ENCODE measurements at places on chromosomes 16 and 17.

GRCh38 chr17:3924512-3925350 is 8.5 kb upstream of the P2RX1 start:
- no peak for DNase-seq

- DNase-seq: no peak
These were observed 650.7 kb downstream of the CDH8 start for GRCh38 chr16:61385392-61386071.

- no peak for DNase-seq
These were observed 18.7 kb upstream of the SLC38A8 start for GRCh38 chr16:84061236-84061819.

- DNase-seq: no peak
These were observed 3.8 kb downstream of the CIITA start for GRCh38 chr16:10880594-10881452.

DNA sequence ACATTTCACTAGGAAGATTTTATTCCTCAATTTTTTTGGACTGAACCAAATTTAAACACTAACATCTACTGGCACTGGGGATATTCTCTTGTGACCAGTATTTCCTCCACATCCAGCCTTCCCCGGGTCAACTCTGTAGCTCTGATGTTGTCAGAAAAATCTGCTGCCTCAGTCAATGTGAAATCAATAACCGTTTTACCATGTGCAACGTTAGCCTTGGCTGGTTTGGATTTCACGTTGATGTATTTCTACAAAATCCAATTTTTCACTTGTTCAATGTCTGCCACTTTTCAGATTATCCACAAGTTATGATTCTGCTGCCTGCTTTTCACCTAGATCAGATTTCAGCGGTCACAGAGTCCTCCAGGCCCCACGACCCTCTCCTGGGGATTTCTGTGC is 7.1 kb downstream of the SGCA start:
- DNase-seq: no peak

GRCh38 chr16:73413830-73414190 is 365.9 kb upstream of the ZFHX3 start:
- no peak for DNase-seq

GRCh38 chr17:78117027-78117981 is 11.3 kb downstream of the TMC6 start:
- DNase-seq: no peak

- peak; percentile 46 for DNase-seq
These were observed 9.2 kb downstream of the FSCN2 start for GRCh38 chr17:81537343-81537855.

DNA sequence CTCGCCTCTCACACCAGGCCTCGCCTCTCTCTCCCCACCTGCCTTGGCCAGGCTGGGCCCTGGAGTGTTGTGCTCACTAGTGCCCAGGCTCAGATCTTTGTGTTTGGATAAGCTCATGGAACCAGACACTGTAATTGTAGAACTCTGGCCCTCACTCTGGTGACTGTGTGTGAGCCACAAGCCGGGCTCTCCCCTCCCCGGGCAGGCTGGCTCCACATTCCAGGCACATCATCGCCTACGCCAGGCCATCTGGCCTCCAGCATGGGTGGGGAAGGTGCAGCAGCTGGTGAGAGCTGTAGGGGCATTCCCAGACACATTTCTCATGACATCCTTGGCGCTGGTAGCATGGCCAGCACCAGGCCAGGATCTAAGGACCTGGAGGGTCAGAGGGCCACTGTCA is 202.3 kb downstream of the RAB11FIP4 start:
- DNase-seq: peak; percentile 85

DNA sequence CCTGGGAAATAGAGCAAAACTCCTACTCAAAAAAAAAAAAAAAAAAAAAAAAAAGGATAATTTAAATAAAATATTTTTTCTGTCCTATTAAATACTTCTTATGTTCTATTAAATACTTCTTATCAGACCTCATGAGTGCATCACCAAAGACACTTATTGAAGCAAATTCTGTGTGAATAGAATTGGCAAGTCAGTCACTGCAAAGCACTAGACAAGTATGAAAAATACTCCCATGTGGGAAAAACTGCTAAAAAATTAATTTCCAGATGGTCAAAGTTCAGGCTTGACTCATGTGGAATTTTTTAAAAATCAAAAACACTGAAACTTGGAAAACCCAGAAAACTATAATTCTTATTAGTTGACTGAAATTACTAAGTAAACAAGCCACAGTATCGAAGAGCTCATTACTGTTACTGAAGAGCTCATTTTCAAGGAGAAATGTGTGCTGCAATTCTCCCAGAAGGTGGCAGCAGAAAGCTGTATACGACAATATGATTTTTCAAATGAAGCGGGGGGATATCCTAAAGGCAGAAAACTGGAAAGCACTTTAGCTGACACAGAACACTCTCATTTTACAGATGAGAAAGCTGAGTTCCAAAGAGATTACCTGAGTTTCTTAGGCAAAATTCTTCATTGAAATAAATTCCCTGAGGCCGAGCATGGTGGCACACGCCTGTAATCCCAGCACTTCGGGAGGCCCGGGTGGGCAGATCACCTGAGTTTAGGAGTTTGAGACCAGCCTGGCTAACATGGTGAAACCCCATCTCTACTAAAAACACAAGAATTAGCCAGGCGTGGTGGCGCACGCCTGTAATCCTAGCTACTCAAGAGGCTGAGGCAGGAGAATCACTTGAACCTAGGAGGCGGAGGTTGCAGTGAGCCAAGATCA is 15.9 kb upstream of the FBXO47 start:
- peak; percentile 78 for DNase-seq

DNA sequence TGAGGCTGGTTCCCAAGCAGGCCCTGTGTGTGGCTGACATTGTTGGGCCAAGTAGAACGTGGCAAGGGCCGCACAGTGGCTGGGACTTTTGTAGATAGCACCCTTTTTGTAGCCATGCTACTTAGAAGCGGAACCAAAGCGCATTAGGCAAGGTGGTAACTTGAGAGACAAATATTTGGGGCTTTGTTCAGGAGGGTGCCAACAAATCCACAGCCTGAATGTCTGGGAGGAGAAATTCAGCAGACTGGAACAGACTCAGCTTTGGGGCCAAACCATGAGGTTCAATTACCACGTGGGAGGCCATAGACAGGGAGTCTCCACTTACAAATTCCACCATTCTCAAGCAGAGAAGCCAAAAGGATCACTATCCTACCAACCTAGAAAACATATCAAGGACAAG is 183.7 kb downstream of the RGS9 start:
- DNase-seq: no peak

DNA sequence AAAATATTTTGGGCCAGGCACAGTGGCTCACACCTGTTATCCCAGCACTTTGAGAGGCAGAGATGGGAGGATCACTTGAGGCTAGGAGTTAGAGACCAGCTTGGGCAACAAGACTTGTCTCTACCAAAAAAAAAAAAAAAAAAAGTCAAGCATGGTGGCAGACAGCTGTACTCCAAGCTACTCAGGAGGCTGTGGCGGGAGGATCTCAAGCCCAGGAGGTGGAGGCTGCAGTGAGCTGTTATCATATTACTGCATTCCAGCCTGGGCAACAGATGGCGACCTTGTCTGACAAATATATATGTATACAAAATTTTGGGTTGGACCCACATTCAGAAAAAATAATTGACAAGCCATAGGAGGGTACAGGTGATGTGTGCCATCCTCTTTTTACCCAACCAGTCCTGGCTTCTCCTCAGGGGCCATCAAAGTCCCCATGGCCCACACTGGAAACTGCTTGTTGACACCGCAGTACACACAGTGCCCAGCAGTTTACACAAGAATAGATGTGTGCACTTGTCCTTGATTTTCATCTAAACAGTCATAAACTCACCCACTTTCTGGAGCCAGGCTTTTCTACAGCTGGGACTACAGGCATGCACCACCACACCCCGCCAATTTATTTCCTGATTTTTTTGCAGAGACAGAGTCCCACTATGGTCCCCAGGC is 1.7 kb downstream of the CES2 start:
- DNase-seq: no peak

GRCh38 chr16:69373019-69373418 is 12.8 kb downstream of the TERF2 start:
- no peak for DNase-seq

GRCh38 chr17:78341559-78342448 is 18.1 kb downstream of the SOCS3 start:
- DNase-seq: peak; percentile 88

- DNase-seq: no peak
These were observed 25.3 kb upstream of the SEC14L1 start for GRCh38 chr17:77115510-77115909.

- DNase-seq: peak; percentile 96
These were observed 126.7 kb upstream of the FOXF1 start for GRCh38 chr16:86383488-86384262.

DNA sequence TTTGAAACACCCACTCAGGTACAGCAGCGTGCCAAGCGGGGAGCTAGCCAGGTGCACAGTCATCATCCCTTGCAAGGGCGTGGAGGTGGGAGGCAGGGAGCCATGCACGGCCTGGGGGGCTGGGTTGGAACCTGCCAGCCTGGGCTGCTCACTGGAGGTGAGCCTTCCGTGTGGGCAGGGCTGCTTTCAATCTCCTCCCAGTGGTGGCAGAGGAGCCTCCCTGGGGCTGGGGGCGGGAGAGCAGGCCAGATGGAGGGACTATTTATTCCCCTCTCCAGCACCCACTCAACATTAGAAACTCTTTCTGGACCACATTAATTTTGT is 90.3 kb downstream of the KATNIP start:
- DNase-seq: no peak

GRCh38 chr16:31694461-31694860 is 166.8 kb downstream of the AHSP start:
- no peak for DNase-seq

DNA sequence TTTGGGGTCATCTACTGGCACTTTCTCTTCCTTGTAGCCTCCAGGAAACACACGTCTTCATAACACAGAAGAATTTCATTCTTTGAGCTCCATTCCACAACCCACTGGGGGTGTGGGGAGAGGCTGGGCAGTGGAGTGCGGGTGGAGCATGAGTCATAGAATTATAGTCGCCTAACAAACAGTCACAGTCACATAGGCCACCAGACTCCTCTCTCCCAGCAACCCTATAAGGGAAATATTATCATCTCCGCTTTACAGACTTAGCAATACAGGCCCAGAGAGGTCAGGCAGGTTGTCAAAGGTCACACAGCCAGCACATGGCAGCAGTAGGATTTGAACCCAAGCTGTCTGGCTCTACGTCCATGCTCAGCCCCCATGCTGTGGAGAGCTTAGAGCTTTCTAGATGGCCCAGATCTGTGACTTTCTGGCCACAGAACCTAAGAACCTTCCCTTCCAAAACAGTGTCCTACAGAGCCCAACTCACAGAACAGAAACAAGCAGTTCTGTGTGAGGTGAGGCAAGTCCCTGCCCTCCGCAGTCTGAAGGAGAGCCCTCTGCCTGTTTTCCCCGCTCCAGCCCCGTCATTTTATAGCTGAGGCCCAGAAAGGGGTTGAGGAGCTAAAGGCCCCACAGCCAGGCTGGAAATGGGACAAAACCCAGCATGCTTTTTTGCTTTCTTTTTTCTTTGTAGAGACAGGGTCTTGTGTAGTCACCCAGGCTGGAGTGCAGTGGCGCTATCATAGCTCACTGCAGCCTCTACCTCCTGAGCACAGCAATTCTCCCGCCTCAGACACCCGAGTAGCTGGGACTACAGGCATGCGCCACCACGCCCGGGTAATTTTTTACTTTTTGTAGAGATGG is 10.7 kb upstream of the LITAF start:
- DNase-seq: no peak

GRCh38 chr17:66839616-66840015 is 4.7 kb downstream of the CACNG5 start:
- DNase-seq: no peak

GRCh38 chr17:82414548-82415281 is 3.4 kb upstream of the HEXD start:
- peak; percentile 77 for DNase-seq

GRCh38 chr17:63358956-63359355 is 87.2 kb downstream of the CYB561 start:
- no peak for DNase-seq

- DNase-seq: peak; percentile 69
These were observed 10.6 kb upstream of the CETP start for GRCh38 chr16:56950881-56951771.

DNA sequence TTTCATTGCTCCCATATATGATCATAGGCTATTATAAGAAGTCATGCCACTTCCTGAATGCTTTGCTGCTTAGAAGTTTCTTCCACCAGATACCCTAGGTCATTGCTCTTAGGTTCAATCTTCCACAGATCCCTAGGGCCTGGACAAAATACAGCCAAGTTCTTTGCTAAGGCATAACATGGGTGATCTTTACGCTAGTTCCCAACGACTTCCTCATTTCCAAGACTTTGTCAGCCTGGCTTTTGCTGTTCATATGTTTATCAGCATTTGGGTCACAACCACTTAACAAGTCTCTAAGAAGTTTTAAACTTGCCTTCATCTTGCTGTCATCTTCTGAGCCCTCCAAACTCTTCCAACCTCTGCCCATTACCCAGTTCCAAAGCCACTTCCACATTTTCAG is 20.1 kb upstream of the DLX3 start:
- no peak for DNase-seq

DNA sequence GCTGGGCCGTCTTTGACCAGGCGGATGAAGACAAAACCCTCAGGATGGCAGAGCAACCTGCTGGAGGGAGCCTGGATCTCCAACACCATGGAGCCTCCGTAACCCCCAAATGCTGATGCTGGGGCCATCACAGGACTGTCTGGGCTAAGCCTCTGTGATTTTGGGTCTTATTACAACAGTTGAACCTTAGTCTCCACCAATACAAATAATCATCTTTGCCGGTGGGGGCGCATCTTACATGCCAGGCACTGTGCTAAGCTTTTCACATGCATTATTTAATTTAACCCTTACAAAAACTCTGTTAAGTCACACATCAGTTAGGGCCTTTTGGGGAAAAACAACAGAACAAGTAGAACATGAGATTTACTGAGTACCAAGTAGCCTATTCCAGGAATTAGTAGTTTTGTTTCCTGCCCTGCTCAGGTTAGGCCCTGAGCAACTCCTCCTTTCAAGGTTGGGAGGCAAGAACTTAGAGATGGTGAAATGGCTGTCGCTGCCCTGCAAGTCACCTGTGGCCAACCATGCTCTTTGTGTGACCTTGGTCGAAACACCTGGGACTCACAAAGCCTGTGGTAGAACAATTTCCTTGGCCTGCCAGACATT is 8.9 kb upstream of the ITGAM start:
- no peak for DNase-seq

DNA sequence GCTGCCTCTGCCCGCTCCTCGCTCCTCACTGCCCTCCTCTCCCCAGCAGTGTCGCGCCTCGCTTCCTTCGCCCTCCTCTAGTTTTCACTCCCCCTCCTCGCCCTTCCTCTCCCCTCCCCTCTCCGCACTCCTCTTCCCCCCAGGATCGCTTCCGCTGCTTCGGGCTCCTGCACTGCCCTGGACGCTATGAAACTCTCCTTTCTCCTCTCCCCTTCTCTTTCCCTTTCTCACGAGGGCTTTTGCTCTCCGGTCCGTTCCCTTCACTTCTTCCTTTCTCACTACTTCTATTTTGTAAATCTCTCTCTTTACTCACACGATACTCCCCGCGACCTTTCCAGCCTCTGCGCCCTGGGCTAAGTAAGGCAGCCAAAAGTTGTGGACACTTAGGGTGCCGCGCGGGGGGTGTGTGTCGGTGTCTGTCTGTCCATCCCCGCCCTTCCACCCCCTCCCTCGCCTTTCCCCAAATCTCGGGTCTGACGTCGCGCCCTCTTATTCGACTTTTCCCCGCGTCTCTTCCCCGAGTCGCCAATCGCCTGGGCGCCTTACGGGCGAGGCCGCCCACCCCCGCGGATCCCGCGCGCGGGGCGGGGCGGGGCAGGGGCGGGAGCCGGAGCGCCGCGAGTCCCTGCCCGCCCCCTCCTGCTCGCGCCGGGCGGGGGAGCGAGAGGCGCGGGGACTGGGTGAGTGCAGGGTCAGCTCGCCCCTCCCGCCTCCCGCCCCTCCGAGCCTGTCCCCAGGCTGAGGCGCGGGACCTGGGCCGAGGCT is at the start of gene IRX3:
Gene IRX3, minus strand, starts transcription at position 422 of the 765 bp plus-strand sequence. CDS start 737 bp downstream, outside the sequence.
- DNase-seq: peak; percentile 95

- DNase-seq: no peak
These were observed 123.0 kb upstream of the DYNLRB2 start for GRCh38 chr16:80417706-80418271.
